ENCODE measurements at places on chromosomes 7 and 10.

DNA sequence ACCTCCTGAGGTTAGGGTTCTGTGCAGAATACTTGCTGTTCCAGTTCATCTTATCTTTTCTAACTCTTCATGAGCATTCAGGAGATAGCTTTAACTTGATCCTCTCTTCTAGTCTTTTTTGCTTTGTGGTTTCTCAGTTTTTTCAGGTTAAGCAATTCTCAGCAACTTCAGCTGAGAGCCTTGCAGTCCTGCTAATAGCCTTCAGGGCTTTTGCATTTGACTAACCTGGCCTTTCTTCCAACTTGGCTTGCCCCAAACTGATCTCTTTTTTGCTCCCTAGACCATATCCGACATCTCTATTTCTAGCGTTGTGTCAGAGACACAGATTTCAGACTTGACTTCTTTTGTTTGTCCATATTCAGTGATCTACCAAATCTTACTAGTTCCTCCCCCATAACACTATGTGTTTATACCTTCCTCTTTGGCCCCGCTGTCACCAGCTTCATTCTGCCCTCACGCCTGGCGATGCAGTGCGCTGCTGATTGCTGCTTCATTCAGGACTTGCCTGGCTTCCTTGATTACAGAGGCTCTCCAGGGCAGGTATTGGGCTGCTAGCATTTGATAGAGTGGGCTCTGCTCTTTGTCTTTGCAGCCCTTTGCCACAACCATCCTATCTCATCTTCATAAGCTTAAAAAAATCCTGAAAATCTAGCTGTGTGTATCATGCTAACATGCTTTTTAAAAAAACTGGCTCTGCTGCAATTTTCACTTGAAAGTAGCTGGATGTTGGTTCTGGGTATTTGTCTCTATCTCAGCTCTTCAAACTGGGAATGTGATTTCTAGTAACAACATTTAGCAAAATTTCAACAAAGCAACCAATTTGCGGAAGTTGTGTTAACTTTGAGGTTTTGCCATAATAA, 9.6 kb downstream of the CUL1 start:
- no peak for DNase-seq

DNA sequence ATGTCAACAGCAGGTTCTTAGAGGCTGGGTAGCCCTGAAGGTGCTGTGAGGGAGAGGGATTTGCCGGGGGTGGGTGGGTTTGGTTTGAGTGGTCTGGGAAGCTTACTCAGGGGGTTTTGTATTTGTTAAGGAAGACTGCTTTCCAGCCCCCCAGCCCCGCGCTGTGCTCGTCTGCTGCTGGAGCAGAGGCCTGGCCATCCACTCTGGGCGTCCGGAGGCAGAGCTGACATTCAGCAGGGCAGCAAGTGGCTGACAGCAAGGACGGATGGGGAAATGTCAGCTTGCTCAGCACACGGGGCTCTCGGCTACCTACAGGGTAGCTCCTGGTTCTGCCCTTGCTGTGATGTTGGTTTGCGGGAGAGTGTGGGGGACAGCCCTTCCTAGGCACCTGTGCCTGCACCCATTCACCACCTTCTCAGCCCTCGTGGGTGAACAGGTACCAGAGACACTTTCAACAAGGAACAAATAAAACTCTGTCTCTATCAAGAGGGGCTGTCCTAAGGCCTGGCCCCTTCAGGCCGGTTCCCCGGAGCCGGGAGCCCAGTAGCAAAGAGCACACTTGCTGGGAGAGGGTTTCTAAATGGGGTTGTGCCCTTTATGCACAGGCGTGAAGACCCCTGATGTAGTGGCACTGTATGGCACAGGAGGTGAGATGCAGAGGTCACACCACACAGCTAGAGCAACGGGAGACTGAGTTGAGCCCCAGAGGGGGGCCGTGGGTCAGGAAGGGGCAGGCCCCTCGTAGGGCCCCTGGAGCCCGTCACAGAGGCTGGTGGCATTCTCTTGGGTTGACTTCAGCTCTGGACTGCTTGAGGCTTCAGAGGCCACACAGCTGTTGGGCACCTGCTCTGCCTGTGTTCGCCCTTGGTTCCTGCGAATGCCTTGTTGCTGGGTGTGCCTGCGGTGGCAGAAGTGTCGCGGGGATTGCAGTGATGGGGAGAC, 72.2 kb upstream of the SHH start:
- no peak for DNase-seq

DNA sequence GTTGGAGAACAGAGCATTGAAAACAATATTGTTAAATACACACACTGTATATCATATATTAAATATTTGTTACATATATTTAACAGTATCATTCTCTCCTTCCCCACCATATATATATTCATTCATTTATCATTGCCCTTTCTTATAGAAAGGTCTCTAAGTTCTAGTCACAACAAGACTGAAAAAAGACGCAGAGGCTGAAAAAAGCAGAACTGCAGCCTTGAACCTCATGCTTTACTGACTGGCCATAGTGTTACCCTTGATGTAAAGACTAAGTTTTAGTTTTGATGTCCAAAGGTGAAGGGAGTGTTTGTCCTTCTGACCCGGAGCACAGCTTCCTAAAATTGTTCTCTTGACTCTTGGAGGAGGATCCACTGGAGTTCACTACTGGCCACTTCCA, 247.9 kb downstream of the PTEN start:
- DNase-seq, result no peak

- DNase-seq, result no peak
Measured at GRCh38 chr10:49322371-49323170, 23.6 kb downstream of the C10orf71 start.

- DNase-seq, result no peak
Measured at GRCh38 chr7:82335927-82336326, 107.7 kb downstream of the CACNA2D1 start.

- DNase-seq, result no peak
Measured at GRCh38 chr10:1802413-1802812, 65.1 kb upstream of the ADARB2 start.

DNA sequence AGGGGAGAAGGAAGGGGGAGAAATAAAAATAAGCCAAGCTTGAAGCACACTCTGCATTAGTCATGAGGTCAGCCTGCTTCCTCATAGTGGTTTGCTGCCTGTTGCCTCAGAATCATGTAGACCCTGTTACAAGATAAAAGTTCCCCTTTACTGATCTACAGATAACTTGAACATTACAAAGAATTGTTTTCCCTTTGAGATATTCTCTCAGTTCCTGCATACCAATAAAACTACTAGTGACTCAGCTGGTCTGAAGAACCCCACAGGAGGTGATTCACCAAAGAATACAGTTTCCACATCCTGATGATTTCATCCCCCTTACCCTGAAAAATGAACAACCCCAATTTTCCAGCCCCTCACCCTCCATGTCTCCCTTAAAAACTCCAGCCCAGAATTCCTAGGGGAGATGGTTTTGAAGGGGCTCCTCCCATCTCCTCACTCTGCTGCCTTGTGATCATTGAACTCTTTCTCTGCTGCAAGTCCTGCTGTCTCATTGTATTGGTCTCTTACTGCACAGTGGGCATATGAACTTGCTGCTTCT, 31.5 kb upstream of the NRP1 start:
- no peak for DNase-seq

GRCh38 chr7:93150200-93150835, 2.1 kb upstream of the SAMD9L start:
- DNase-seq, result no peak

- no peak for DNase-seq
Measured at GRCh38 chr10:121648493-121648892, 50.2 kb upstream of the FGFR2 start.

All from stimulated activated CD4-positive, alpha-beta T cell treated with anti-CD3 and anti-CD28 coated beads, Interleukin-12 subunit alpha, Interleukin-12 subunit beta, amount 100 ng/mL, for 24 hours (primary cell).